HS-27A (cell line): ENCODE measurements at places on chromosomes 3 and 15.

DNA sequence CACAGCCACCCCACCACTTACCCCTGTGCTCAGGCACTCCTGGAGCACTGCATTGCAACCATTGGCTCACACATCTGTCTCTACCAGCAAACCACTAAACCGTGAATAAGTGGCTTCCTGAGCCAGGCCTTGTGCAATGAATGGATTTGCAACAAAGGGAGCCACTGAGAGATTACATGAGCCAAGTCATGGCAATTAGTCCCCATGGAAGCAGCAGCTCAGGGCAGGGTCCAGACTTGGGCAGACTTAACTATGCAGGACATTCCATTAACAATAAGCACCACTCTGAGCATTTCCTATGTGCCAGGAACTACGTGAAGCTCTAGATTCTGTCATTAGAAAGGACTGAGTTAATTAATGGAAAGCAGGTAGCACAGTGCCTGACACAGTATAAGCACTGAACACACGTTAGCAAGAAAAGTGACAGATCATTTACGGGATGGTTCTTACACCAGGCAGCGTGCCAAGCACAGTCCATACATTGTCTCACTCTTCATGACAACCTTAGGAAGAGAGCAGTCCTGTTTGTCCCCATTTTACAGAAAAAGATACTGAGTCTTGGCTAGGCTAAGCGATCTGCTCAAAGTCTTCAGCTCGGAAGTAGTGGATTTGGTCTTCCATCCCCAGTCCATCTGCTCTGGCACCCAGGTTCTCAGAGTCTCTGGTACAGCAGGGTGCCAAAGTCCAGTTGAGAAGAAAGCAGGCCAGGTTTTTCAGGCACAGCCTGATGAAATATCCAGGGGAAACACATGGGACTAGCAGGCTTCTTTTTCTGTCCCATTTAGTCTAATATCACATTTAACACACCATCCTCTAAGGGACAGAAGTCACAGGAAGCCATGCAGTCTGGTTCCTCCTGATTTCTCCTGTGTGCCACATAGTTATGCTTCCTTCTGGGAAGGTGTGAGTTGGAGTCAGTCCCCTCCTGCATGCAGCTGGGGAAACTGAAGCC lies 44.1 kb downstream of the LIPC start:
- DNase-seq = no peak

- DNase-seq = no peak
Observed at GRCh38 chr3:55879901-55880331, 392.8 kb upstream of the WNT5A start.

GRCh38 chr3:159200176-159200575 lies 398.3 kb downstream of the MFSD1 start:
- peak; percentile 82 for DNase-seq

DNA sequence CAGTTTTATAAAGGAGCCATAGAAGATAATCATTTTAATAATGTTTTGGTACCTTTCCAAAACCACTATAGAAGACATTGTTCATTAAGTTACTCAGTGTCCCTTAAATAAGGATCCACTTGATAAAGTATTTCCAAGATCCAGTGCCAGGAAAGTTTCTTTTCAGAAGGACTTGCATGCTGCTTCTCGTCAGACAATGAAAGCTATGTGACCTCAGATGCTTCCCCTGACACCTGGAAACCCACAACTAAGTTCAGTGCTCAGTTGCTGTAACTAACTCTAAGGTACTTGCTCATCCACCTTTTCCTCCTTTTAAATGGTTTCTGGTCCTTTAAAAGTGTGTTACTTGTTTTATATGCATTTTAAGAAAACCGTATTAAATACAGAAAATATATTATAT lies 7.3 kb downstream of the SSR3 start:
- no peak for DNase-seq

DNA sequence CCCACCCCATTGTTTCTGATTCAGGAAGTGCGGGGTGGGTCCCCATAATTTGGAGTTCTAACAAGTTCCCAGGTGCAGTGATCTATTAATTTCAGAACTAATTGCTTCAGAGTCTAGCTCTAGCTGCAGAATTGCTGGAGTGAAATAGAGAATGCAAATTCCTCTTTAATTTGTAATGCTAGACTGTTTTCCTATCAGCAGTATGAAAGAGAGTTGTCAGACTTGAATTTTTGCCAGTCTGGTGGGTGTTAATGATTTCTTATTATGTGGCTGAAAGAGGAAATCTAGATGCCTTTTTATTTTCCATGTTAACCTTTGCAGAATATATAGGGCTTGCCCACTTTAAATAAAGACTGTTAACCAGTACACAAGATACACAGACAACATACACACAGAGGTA lies 23.7 kb downstream of the APH1B start:
- DNase-seq = no peak

GRCh38 chr3:175301741-175302140 lies 442.6 kb downstream of the NAALADL2 start:
- no peak for DNase-seq

DNA sequence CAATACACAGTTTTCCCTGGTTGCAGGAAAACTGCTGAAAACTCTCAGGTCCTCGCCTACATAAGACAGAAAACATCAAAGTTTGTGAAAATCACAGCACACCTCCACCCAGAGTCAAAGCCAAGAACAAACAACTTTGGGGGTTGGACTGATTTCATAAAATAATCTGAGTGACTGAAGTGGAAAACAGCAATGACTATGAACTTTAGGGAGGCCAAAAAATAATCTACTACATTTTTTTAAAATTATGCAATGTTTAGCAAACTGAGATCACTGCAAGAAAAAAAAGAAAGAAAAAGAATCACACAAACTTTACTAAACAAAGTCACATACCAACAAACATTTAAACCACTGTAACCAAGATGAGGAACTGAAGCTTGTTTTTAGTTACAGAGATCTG lies 15.9 kb upstream of the FOXP1 start:
- DNase-seq = no peak

GRCh38 chr3:13894807-13895154 lies 14.9 kb upstream of the WNT7A start:
- DNase-seq = no peak

GRCh38 chr3:59316688-59317275 lies 267.0 kb upstream of the CFAP20DC start:
- no peak for DNase-seq

GRCh38 chr3:117681619-117682018 lies 972.0 kb downstream of the TUSC7 start:
- no peak for DNase-seq

DNA sequence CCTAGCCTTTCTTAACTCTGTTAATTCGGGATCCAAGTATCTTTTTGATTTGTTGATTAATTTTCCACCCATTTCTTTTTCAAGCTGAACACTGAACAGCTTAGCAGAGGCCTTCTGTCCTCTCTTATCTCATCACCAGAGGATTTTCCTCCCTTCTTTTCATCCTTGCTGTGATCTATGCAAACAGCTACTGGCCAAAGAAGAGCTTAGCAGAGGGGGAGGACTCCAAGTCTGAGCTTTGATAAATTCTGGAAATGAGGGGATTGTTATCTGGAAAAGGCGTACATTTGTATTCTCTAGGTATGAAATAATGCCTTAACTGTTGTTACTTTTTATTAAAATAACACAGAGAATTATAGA lies 13.4 kb downstream of the DZIP3 start:
- no peak for DNase-seq

DNA sequence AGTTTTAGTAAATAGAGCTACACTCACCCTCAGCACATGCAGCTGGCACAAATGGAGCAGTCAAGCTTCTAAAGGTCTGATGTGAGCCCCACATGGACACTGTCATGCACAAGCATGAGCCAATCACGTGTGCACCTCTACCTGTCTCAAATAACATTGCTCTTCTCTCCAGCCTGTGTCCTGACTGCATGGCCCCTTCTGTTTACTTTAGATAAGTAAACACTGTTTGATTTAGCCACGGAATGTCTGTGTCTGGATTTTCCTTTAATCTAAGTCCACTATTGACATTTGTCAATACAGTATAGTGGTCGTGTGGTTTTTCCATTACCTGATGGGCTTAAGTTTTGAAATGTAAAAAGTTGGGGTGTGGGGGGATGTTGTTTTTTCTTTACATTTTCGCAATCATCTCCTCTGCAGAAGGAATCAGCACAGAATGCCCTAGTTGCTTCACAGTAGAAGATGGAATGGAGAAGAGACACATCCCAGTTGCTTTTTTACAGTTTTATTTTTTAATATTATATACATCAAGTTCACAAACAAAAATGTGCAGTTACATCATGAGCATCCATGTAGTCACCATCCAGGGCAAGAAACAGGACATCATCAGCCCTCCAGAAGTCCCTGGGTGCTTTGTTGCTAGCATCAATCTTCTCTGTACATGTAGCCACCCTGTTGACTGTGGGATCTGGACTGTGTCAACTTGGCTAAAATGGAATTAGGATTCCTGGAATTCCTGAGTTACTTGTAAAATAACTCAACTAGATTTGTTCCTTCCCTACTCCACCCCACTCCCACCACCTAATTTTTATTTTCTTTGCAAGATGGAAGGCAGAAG lies 146.1 kb downstream of the UACA start:
- DNase-seq = no peak

DNA sequence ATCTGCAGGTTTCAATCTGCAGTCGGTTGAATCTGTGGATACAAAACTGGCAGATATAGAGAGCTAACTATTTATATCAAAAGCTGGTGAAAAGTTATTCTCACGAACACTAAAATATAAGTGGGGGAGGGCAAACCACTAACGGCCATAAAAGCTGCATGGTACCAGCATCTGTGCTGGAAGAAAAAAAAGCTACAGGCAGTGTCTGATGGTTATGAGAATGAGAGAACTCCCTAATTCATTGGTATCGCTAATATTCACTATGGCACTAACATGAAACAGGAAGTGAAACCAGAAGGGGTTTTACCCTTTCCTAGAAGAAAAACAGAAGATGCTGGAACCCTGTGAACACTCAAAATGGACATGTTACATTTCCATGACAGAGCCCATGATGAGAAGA lies 15.9 kb downstream of the CEP70 start:
- DNase-seq = no peak

DNA sequence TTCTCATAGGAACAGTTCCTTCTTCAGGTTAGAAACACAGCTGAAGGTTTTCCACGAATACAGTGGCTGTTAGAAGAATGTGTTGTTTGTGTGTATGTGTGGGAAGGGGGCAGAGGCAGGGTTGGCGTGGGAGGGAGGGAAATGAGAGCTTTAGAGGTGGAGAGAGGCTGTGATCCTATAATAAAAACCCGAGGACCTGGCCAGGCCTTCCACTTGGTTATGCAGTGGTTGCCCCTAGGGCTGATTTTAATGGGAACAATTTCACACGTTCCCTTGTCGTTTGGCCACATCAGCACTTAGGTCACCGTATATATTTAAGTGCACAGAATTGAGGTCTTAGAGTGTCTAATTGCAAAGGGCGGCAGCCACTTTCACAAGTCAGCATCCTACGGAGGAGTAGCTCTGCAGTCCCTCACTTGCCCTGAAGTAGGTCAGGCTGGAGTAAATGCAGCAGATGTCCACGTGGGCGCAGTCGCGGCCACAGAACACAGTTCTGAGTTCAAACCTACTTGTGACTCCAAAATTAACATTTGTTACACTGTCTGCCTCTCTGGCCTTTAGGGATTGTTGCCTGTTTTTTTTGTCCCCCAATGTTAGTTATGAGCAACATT lies 85.6 kb downstream of the PDCD6IP start:
- no peak for DNase-seq

GRCh38 chr3:37994639-37994972 lies 4.0 kb downstream of the VILL start:
- DNase-seq = no peak

- no peak for DNase-seq
Observed at GRCh38 chr3:36894914-36895313, 49.9 kb downstream of the TRANK1 start.

GRCh38 chr15:38274135-38274534 lies 21.5 kb downstream of the SPRED1 start:
- DNase-seq = no peak

DNA sequence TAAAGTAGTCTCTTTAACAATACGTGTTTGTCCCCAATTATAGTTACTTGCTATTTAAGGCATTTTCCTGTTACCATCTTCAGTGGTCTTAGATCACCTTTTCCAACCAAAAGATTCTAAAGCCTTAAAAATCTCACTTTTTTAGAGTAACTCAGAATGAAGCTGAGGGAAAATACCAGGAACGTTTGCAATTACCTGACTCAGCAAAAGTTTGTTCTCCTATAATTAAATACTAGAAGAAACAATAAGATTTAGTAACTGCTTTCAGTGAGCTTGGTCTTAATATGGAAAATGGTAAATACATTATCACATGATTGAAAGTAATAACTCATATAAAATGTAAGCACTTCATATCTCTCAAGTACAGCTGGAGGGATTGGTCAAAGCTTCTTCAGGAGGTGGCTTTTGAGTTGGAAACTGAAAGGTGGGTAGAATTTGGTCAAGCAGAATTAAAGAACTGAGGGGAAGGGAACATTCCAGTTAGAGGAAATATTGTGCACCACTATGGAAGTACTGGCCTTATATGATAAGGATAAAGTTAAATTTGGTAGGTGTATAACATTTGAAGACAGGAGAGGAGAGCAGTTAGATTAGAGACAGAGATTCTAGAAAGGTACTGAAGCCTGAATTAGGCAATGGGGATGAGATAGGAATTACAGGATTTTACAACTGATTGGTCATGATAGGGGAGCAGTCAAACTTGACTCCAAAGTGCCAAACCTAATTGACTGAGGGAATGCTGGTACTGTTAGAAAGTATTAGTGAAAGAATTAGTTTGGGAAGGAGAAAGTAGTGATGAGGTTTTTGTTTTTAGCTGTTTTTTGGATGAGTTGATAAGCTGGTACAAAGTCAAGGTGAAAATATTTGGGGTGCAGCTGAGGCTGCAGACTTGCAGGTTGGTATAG lies 21.9 kb downstream of the TSC22D2 start:
- DNase-seq = no peak

GRCh38 chr3:106783231-106783630 lies 594.0 kb upstream of the CCDC54 start:
- DNase-seq = no peak

DNA sequence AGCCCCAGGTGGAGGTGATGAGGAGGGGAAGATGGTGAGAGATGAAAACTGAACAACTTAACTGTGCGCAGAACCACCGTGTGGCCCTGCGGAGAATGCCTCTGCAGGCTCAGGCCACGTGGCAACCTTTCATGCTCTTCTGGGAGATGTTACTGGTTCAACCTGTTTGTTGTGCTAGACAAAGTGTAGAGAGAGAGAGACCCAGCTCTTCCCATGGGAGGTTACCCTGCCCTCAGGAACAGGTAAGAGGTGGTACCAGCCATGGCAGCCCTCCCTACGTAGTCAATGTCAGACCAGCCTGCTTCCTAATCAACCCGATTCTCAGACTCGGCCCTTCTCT lies 37.0 kb upstream of the HACD2 start:
- no peak for DNase-seq
